HT1080 (cell line): ENCODE measurements at places on chromosomes 3 and 15.

GRCh38 chr3:127428344-127428997 is 140.6 kb upstream of the PRR20G start:
- peak; percentile 23 for DNase-seq

DNA sequence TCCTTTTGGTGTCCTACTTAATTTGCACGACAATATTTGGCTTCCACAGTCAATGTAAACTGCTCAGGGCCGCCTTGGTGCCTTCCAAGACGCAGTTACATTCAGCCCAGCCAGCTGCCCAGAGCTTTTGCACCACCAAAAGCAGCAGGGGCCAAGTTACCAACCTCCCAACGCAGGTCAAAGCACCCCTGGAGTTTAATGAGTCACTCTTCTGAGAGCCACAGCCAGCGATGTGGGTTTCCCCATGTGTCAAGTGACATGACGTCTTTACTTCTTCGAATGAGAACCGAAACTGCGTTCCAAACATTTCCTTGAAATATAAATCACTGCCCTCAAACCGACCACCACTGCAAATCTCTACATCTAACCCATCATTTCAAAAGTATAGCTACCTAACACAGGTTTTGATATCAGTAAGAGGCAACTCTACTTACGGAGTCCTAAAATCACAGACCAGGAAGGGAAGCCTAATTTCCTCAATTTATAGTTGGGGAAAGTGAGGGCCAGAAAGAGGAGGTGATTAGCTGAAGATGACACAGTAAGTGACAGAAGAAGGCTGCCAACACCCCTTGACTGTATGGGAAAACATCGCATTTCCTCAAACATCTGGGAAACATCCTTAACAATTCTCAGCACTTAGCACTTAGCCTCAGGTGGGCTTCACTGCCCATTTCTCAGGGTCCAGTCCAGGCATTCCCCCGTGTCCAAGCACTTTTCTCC is 24.5 kb downstream of the MB21D2 start:
- peak; percentile 95 for DNase-seq

DNA sequence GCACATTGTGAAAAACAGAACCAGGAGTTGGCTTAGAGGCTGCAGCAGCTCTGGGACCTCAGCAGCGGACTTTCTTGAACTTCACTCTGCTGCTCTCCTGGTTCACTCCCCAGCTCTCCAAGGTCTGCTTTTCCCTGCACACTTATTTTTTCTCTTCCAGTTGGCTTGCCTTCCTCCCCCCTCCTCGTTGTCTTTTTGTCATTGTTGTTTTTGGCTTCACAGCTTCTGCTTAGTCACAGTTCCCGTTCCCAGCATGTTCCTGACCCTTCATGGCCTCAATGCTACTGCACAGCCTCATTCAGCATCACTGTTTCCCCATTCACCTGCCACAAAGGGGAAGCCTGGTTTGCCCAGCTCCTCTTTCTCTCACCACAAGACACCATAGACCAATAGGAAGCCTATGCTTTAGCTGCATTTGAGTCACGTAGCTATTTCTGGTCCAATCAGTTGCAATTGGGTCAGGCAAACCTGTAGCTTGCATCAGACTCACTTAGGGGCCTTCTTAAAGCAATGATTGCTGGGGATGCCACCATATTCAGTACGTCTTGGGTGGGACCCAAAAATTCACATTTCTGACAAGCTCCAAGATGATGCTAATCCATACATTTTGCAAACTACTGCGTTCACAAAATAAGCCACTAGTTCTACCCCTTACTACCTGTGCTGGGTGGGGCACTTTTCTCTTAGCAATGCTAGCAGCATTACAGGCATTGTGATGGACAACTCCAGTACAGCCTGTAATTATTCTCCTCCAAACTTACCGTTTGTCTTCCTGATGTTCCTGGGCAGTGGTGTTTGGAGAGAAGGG is 7.8 kb upstream of the SUMF1 start:
- peak; percentile 98 for DNase-seq

DNA sequence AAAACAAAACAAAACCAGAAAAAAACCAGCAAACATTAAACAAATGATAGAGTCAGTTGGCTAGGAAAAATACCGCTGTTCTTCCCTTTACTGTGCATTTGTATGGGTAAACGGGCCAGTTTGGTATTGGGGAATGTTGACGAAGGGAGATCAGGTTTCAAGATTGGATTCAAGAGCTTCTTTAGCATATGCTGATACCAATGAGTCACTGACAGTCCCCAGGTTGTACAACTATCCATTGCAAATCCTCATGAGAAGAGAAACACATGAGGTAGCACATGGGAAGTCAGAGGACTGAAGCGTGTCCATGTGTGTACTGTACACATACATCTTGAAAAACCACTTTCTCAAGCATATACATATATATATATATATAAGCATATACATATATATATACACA is 25.6 kb downstream of the TIGIT start:
- peak; percentile 88 for DNase-seq

DNA sequence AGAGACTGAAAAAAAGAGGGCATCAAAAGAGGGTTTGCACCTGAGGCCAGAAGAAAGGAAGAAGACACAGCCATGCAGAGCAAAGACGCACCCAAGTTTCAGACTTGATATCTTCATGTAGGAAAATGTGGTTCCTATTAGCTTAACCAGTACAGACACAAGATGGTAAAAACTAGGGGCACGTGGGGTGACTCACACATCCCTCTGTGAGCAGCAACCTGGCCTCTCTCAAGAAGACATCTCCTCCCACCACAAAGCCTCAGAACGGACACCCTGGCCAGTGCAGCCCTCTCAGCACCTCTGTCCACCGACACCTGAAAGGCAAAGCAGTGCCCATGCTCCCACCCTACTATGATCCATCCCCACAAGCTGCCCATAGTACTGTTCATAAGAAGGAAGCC is 33.3 kb downstream of the GLB1 start:
- peak; percentile 25 for DNase-seq

GRCh38 chr15:58324533-58324932 is 107.3 kb upstream of the LIPC start:
- no peak for DNase-seq

GRCh38 chr3:48268936-48269561 is 28.1 kb downstream of the ZNF589 start:
- DNase-seq, result no peak
